Germinal center (tissue), 1 donor: ENCODE measurements at places on chromosomes 3 and 15.

DNA sequence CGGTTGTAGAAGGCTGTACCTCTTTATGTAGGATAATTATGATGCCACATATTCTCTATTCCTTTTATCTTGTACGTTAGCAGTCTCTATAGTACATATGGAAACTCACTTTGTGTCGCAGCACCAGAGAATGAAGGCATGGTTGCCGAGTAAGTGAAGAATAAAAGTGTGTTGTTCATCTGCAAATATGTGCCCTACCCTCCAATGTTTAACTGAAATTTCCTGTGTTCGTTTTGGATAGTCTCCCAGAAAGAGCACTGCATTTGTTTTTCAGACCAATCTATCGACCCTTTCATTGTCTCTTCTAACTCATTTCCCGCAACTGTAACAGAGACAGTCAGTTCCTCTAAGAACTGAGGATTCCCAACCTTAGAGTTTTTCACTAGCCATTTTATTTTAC is 592.8 kb downstream of the TUSC7 start:
- DNase-seq, result no peak

DNA sequence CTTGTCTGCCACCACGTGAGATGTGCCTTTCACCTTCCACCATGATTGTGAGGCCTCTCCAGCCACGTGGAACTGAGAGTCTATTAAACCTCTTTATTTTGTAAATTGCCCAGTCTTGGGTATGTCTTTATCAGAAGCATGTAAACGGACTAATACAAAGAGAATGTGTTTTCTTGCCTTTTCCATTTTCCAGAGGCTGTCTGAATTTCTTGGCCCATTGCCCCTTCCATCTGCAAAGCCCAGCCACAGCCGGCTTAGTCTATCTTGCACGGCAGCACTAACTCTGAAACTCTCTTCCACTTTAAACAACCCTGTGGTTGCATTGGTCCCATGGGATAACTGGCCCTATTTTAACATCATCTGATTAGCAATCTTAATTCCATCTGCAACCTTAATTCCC is 215.3 kb downstream of the LRTM1 start:
- DNase-seq, result no peak

DNA sequence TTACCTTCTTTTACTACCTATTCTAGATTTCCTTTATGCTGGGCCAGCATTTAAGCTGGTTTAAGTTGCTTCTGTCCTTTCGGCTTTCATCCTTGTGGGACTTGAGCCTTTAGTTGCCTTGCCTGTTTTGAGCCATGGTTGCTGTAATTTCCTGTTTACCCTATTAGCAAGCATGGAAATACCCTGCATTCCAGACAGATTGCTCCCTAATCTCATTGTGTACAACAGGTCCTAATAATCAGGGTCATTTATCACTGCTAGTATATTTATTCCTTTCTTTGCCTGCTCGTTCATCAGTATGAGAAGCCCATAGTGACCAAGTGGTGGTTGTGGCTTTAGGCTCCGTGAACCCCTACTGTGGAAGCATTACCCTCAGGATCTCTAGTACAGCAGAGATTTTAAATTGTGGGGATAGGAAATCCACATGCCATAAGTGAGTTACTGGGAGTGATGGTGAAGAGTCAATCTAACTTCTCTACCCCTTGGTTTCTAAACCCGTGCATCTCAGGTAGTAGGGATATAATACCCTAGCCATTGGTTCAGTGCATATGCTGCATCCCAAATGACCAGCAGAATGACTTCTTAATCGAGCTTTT is 31.9 kb downstream of the NCK1 start:
- DNase-seq, result no peak

DNA sequence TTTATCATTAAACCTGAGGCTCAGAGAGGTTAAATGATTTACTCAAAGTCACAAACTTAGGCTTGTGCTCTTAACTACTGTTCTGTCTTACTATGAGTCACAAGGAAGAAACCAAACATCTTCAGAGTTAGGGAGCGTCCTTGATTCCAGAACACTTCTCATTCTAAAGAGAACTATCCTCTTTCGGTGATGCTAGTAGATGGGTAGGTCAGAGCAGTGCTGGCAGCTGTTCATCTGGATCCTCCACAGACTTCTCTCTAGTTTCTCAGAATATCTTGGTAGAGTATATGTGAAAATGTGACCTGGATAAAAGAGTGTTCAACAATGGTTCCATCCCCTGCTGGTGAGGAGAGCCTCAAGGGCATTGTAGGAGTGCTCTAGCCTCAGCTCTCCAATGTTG is 3.3 kb downstream of the ARL6IP5 start:
- DNase-seq, result no peak

- DNase-seq, result no peak
These were observed 3.1 kb downstream of the C3orf38 start for GRCh38 chr3:88152841-88153240.

GRCh38 chr15:84799511-84800187 is 17.5 kb upstream of the ALPK3 start:
- DNase-seq, result no peak

DNA sequence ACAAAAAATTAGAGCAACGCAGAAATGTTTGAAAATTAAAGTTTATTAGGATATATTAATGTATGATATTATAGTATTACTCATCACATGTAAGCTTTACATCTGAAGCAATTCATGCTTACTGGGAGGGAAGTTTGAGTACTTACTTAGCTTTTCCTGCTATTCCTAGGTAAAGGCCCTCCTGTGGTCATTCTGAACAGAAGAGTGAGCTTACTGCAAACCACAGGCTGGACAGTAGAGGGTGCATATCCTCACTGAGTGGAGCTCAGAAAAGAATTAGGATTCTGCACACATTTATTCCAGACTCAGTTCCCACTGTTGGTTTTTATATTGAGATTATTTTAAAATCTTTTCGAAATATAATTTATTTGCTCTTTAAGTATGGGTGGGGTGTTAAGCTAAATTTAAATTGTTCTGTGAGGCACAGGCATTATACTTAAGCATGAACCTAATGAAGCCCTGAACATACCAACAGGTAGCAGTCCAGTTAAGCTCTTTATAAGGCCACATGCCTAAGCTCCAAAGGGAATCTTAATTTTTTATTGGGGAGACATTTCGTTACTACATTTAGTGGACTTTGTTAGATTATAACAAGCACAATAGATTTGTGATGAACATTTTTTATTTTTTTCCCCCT is 10.2 kb downstream of the MRPS22 start:
- DNase-seq, result no peak
